ENCODE measurements at places on chromosomes 12 and 14.

DNA sequence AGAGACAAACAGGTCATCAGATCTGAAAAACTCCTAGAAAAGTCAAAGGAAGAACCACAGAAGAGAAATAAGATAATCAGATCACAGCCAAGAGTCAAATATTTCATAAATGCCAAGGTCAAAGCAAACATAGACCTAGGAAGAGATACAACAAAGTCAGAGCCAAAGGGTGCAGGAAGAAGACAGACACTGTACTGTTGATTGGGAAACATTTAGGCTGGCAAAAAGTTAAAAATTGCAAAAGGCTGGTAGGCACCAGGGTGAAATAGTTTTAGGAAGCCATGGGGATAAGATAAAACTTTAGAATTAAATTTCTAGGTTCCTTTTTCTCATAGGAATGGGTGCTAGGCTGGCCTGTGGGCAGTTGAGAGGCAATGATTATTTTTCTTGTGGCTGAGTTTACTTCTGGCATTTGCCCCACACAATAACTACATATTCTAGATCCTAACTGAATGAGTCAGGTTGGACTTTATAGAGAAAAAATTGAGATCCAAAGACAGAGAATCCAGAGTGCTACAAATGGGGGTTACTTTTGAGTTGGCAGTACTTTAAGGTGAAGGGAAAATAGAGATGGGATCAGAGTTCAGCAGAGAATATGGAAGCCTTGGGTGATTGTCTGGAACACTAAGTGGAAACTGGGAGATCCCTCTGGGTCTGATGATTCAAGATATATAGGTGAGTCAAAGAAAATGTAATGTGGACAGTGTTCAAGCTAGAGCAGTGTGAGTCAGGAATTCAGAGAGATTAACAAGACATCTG, 215.5 kb downstream of the C12orf50 start:
- DNase-seq, result no peak

GRCh38 chr14:22980672-22981089, 1.7 kb downstream of the AJUBA start:
- DNase-seq, result peak; percentile 29

- no peak for DNase-seq
Measured at GRCh38 chr14:104633276-104634137, 28.9 kb upstream of the TMEM179 start.

DNA sequence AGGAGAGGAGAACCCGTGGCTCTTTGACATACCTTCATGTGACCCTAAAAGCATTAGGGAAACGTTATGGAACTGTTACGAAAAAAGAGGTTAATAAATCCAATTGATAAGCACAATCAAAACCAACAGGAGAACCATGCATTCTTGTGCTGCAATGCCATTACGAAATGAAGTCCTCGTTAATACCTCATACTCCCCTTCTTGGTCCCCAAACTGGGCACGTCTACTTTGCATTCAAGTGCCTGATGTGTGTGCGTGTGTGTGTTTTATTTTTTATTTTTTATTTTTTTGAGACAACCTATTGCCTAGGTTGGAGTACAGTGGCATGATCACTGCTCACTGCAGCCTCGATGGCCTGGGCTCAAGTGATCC, 150.0 kb downstream of the ETV6 start:
- no peak for DNase-seq

GRCh38 chr14:37232907-37233481, 35.3 kb downstream of the MIPOL1 start:
- DNase-seq, result no peak
